ENCODE measurements at places on chromosomes 5 and 9.

DNA sequence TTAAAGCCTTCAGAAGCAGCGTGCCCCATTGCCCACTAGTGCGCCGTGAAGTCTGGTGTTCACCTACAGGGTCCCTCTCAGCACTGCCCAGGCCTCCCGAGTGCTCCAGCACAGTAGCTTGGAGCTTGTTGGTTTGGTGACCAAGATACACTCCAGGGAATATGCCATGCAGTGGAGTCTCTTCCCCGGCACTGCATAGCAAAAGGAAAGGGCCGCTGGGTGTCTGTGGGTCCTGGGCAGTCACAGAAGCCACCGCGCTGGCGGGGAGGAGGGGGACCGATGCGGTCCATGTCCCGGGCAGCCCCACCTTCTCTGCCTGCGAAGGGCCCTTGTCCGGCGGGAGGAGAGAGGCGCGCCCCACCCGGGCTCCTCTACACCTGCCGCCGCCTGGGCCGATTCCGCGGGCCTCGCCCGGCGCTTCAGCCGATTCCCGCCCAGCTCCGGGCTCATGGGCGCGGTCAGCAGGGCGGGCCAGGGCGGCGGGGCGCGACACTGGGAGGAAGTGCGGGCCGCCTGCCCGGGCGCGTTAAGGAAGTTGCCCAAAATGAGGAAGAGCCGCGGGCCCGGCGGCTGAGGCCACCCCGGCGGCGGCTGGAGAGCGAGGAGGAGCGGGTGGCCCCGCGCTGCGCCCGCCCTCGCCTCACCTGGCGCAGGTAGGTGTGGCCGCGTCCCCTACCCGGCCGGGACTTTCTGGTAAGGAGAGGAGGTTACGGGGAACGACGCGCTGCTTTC lies at the start of gene SYK:
SYK (plus strand) TSS at position 579 of the 732 bp plus-strand sequence. CDS start 42,080 bp downstream, outside the sequence.
- no peak for DNase-seq

GRCh38 chr9:134221273-134222017 lies 57.1 kb upstream of the RNU6ATAC start:
- no peak for DNase-seq

DNA sequence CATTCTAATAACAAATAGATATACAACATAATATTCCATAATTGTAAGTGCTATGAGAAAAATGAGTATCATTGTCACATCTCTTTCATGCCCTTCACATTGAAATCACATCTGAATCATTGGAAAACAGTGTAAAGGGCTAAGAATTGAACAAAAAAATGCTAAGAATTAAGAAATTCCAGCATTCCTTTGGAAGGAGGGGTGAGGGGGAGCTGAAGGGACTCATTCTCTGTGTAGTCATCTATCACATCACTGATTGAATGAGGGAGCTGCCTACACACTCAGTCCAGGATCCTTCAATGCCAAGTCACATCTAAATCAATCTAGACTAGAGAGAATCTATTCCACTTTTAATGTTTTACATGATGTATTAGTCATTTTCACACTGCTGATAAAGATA lies 286.6 kb downstream of the DTWD2 start:
- DNase-seq = no peak

GRCh38 chr9:16337322-16338029 lies 533.0 kb downstream of the BNC2 start:
- DNase-seq = peak; percentile 83

- DNase-seq = no peak
These were observed 28.6 kb downstream of the FKBP15 start for GRCh38 chr9:113192455-113192854.

DNA sequence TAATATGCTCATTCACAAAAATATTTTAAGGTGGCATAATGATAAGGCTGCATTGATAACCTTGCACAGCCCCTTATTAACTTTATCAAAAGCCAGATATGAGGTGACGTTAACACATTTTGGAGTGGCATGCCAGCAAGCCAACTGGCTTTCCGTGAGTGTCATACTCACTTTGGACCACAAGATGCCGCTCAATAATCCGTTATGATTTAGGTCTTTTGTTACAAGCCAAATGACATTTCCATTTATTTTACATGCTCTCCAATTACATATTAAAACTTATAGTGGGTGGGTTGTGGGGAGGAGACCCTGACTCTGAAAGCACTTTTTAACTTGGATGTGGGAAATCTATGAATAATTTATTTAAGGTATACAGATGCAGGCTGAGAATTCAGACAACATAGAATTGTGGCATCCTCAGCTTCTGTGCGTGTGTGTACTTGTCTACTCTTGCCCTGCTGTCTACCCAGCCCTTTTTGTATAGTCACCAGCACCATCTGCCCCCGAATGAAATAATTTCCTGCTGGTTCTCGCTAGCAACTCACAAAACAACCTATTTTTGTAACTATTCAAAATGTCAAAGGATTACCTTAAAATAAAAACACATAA lies 305.1 kb downstream of the PSAT1 start:
- DNase-seq = peak; percentile 74

GRCh38 chr5:127227881-127228280 lies 62.7 kb upstream of the MEGF10 start:
- DNase-seq = no peak

DNA sequence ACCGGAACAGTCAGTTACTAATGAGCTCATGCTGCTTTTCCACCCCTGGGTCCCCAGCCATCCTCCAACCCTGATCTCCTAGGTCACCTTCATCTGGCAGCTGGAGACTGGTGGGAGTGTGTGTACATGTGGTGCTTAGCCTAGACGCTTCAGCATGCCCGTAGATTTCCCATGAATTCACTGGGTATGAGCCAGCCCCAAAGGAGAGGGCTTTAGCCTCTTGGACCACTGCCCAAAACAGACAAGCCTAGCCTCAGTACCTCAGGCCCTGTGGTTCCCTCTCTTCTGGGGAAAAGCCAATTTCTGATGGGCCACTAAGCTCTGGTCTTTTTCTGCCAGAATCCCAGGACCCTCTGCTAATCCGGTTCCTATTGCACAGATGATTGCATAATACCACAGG lies 48.0 kb upstream of the ASTN2 start:
- no peak for DNase-seq

DNA sequence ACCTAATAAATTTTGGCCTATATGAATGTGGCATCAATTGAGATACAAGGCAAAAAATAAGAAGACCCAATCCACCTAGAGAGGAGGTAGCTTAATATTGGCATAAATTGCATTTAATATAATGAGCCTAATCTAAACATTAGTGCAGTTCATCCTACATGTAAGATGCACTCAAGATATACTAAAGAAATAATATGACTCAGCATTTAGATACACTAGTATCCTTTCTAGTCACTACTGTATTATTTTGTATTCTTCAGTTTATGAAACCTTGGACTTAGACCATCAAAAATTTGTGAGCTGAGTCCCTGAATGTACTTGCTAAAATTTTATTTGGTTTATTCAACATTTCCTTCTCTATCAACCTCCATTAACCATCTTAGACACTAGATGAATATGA lies 104.7 kb downstream of the RAB3C start:
- DNase-seq = no peak

GRCh38 chr9:135978642-135979546 lies 17.7 kb upstream of the UBAC1 start:
- DNase-seq = no peak

DNA sequence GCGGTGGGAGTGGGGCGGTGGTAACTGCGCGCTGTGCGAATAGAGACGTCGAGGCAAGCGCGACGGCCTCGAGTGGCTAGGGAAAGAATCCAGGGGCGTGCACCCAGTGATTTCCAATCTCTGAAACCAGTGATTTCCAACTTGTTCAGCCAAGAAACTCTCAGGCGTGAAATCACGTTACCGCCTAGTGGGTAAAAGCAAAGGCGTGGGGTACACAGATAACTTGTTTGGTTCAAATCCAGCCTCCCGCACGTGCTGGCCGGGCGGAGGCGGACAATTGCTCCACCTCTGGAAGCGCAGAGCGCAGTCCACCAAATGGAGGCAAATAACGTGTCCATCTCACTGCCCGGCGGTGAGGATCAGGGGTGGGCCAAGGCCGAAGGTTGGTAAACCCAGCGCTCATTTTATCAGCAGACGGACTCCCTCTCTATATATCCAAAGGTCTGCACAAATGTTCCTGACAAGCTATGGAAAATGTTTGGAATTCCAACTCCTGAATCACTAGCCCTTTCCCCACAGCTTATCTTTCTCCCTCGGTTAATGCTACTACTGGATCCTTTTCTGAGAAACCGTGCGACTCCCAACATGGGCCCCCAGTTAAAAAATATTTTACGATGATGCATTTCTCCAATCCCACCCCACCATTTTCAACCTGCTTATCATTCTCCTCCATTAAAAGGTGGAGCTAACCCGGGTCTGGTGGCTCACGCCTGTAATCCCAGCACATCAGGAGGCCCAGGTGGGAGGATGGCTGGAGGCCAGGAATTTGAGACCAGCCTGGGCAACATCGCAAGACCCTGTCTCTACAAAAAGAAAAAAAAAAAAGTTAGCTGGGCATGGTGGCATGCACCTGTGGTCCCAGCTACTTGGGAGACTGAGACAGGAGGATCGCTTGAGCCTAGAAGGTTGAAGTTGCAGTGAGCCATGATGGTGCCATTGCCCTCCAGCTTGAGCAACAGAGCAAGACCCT lies 950 bp upstream of the FNBP1 start:
- peak; percentile 43 for DNase-seq

DNA sequence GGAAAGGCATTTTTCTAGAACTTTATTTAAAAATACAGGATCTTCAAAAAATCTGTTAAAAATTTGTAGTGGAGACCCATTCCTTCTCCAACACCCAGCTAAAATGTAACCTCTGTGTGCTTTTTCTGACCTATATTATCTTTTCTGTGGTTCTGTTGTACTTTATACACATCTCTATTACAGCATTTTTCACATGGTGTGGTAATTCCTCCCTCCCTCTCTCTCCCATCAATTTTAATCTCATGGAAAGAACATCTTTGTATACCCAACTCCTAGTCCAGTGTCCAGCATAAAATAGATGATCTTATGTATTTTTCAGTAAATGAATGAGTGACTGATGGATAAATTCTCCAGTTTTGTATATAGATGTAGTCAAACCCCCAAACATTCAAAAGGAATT lies 183.4 kb upstream of the KLF9 start:
- no peak for DNase-seq

DNA sequence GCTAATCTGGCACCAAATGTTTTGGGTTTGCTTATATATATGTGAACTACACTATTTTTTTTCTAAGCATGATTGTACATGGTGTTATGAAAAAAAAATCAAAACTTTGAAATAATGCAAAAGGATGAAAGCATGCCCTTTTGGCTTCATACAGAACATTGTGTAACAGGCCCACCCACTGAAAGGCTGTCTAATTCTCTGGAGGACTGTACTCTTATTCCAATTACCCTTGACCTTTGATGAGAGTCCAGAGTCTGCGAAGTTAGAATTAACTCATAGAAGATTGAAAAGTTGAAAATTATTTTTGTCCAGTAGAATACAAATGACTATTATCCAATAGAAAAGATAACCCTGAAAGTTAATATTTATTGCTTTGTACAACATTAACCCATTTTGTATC lies 117.4 kb downstream of the ADAMTS12 start:
- DNase-seq = no peak

All from fibroblast of upper back skin (primary cell).